NCI-H1930 (cell line): ENCODE measurements at places on chromosomes 7 and 10.

GRCh38 chr7:22859641-22860290 lies 37.1 kb upstream of the TOMM7 start:
- no peak for DNase-seq

- no peak for DNase-seq
Observed at GRCh38 chr7:127873151-127873550, 158.1 kb downstream of the LRRC4 start.

DNA sequence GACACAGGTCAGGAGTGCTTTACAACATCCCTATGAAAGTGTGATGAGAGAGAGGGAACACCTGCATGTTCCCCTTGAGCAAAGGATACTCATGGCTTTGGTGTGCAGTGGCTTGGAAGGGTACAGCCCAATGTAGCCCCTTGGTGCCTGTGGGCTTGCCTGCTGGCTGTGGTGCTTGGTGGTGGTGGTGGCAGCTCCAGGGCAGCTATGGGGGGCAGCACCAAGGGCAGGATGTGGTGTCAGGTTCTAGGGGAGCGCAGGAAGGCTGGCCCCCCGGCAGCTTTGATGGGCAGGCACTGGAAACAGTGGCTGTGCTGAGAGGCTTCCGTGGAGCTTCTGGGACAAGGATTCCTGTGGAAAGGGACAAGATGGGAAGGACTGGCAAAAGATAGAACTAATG lies 464.0 kb upstream of the ZMIZ1 start:
- no peak for DNase-seq

DNA sequence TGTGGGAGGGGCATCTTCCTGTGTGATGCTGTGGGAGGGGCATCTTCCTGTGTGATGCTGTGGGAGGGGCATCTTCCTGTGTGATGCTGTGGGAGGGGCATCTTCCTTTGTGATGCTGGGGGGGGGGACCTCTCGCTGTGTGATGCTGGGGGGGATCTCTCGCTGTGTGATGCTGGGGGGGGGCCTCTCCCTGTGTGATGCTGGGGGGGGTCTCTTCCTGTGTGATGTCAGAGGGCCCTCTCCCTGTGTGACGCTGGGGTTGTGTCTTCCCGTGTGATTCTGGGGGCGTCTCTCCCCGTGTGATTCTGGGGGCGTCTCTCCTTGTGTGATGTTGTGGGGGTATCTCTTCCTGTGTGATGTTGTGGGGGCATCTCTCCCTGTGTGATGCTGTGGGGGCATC lies 27.9 kb upstream of the DPYSL4 start:
- DNase-seq: no peak

DNA sequence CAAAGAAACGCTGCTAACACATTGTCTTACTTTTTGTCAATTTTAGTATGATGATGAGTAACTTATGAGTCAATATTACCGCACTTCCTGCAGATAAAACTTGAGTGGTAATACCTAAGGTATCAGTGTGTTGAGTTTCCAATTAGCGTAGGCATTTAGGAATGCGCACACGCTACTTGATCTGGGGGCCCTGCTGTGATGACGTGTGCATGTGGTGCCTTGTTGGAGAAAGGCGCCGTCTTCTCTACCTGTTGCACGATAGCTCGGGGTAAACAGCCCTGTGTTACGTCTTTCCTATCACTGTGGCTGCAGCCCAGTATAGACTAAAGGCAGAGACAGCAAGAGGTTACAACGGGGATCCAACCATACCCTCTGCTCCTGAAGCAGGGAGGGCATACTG lies 476.8 kb upstream of the ADARB2 start:
- no peak for DNase-seq
